ENCODE measurements at places on chromosomes 12 and 14.

DNA sequence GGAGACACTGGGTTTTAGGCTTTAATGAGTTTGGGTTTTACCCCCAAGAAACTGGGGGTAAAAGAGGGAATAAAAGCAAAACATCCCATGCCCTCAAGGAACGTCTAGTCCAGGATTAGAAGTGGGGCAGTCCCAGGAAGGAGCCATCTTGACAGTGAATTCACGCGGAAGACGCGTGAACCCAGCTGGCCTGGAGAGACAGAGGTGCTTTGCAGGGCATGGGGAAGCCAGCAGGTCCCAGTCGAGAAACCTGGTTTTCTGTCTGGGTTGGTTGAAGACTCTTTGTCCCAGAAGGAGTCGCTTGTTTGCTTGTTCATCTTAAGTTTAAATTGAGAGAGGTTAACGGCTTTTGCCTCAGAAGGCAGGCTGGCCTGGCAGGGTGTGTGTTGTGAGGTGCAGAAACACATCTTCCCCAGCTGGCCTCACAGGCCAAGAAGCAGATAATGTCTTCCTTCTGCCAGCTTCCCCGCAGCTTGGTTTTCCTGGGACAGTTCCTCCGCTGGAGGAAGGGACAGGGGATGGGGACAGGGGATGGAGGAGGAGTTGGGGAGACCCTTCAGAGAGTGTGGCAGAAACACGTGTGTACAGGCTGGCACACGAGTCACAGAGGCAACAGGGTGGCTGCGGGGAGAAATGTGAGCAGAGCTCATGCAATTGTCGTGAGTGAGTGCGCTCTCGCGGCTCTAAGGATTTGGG is 18.5 kb upstream of the CD9 start:
- DNase-seq, result no peak

DNA sequence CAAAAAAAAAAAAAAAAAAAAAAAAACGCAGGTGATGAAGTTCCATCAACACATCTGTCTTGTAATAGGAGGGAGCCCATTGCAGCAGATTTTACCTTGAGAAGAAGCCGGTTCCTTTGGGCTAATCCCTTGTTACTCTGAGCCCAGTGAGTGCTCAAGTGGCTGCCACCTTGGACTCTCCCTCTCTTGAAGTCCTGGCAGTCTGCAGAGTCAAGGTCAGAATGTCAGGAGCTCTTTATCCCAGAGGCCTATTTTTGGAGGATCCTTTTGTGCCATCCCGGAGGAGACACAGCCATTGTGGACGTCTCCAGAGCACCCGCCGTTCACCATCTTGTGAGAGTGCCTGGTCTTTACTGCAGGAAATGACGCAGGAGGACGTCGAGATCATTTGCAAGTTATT is 344.2 kb upstream of the FKBP4 start:
- DNase-seq, result no peak

- DNase-seq, result no peak
Observed at GRCh38 chr12:111741235-111741812, 25.4 kb upstream of the ALDH2 start.

GRCh38 chr14:104249706-104250105 is 111.3 kb downstream of the KIF26A start:
- no peak for DNase-seq

Data from effector memory CD4-positive, alpha-beta T cell (primary cell).